G401 (cell line): ENCODE measurements at places on chromosomes 11 and 22.
A peak's percentile ranks its signal among the peaks of the same experiment; 100 is the strongest.

DNA sequence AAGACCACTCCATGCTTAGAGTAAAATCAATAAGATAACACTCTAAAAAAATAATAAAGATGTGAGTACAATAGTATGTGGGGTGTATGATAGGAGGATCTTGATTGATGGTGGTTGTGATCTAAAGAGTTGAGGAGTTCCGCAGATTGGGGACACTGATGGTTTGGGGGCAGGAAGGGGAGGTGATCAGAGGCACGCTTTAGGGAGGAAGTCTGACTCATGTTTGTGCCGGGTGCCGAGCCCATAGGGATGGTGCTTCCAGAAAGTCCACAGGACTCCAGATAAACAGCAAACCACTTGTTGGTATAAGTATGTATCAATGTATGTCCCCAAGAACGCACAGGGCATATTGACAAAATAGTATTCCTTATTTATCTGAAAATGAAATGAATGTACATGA is 27.5 kb downstream of the LINC01488 start:
- DNase-seq = no peak

DNA sequence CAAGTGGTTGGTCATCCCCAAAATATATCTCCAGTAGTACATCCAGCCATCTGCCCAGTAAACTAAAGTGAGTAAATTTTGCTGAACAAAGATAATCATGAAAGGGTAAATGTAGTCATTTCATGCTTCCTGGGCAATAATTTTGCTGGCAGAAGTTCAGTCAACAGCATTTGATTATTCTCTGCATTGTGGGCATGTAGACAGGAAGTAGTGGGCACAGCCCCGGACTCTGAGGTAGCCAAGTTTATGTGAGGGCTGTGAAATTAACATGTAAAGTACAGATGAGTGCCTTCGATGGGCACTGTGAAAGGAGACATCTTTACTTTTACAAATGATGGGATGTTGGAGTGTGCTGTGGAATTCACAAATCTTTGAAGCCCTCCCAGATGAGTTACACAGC is 312.2 kb upstream of the MTNR1B start:
- DNase-seq = no peak

DNA sequence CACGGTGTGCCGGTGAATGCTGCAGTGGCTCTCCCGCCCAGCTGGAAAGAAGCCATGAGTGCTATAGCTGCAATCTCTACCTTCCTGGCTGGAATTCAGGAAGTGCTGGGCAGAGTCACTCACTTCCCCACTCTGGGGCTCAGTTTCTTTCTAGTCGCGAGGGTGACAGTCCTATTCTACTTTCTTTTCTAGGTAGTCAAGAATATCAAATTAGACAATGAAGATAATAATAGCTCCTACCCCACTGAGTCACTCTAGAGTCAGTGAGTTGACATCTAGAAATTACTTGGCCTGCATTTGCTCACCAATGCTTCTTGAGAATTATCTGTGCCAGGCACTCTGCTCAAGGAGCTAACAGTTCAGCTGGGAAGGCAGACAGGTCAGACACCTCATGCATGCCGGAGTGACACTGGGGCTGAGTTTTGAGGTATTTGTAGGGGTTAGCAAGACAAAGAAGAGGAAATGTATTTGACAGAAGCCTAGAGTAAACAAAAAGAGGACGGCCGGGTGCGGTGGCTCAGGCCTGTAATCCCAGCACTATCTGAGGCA is 3.2 kb downstream of the CENPM start:
- no peak for DNase-seq

GRCh38 chr11:89405629-89406028 is 85.5 kb downstream of the NOX4 start:
- no peak for DNase-seq

DNA sequence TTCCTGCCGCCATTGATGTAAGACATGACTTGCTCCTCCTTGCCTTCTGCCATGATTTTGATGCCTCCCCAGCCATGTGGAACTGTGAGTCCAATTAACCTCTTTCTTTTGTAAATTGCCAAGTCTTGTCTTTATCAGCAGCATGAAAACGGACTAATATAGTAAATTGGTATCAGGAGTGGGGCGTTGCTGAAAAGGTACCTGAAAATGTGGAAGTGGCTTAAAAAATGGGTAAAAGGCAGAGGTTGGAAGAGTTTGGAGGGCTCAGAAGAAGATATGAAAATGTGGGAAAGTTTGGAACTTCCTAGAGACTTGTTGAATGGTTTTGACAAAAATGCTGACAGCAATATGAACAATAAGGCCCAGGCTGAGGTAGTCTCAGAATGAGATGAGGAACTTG is 89.7 kb downstream of the RSF1 start:
- DNase-seq = no peak

- DNase-seq = no peak
These were observed 91.3 kb downstream of the MYEOV start for GRCh38 chr11:69385144-69385820.

GRCh38 chr22:36816636-36817524 is at the start of gene PVALB:
Gene PVALB (minus strand): TSS chr22:36817035. CDS start chr22:36817005, 30 bp downstream.
- no peak for DNase-seq

DNA sequence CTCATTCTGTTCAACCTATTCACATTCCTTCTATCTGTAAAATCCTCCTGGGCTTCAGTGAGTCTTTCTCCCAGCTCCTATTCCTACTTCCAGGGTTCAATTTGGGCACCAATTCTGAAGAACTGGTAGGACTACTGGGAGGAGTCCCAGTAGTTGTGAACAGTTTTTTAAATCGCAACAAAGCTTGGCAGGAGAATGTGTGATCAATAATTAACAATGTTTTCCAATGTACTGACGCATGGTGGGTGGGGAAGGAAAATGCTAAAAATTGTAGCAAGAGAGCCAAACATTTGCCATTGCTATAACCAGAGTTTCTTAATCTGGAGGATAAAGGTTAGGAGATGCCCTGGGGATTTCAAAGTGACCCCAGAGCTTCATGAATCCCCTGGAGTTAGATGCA is 27.3 kb upstream of the PRSS23 start:
- no peak for DNase-seq

DNA sequence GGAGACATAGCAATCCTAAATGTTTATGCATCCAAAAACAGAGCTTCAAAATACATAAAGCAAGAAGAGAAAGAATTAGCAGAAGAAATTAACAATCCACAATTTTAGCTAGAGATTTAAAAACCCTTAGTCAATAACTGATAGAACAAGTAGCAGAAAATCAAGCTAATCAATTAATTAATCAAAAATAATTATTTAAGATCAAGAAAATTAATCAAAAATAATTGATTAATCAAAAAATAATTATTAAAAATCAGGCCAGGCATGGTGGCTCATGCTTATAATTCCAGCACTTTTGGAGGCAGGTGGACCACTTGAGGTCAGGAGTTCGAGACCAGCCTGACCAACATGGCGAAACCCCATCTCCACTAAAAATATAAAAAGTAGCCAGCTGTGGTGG is 29.2 kb downstream of the C11orf24 start:
- DNase-seq = no peak

DNA sequence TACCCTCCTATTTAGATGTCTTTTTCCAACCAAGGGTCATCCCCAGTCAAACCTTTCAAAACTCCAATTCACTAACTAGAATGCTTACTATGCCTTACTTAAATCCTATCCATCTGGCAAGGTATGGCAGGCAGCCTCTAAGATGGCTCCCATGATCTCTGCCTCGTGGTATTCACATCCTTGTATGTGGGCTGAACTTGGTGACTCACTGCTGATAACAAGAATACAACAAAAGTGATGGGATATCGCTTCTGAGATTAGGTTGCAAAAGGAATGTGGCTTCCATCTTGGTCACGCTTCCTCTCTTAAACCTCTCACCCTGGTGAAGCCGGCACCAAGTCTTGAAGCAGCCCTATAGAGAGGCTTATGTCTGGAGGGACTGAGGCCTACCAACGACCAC is 29.6 kb upstream of the UPB1 start:
- DNase-seq = no peak

DNA sequence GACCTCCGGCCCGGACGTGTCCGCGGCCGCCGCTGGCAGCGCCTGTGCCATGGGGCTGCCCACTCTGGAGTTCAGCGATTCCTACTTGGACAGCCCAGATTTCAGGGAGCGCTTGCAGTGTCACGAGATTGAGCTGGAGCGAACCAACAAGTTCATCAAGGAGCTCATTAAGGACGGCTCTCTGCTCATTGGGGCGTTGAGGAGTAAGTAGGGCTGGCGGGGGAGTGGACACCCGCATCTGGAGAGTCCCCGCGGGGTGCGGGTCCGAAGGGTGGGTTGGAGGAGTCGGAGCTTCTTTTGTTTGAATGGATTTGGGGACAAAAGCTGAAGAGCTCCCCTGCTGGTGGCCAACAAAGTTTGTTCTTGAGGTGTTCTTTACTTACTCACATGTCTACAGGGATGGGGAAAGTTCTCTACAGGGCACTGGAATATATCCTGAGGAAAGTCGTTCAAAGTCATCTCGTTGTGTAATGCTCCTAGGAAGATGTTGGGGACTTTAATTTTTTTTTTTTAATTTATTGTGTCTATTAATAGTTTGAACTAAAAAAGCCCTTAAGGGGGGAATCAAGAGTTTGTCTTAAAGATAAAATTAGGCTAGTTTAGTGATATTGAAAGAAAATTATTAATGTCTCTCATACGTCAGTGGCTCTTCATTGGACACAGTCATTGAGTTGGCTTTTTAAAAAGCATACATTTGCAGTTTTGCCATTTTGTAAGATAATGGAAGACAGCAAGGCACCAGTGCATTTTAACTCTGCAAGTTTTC is 725 bp downstream of the ARHGAP42 start:
- DNase-seq = peak; percentile 25

- DNase-seq = no peak
These were observed 1.7 kb upstream of the OR9G4 start for GRCh38 chr11:56750190-56750589.

- no peak for DNase-seq
These were observed 35.0 kb upstream of the LMO2 start for GRCh38 chr11:33926671-33927552.

- DNase-seq = peak; percentile 62
These were observed 780.9 kb downstream of the BRD1 start for GRCh38 chr22:49046546-49047361.

GRCh38 chr11:25733777-25734176 is 598.2 kb upstream of the ANO3 start:
- no peak for DNase-seq

GRCh38 chr11:35618497-35619115 is 346 bp downstream of the FJX1 start:
- no peak for DNase-seq

- DNase-seq = no peak
These were observed 65.9 kb downstream of the UBASH3B start for GRCh38 chr11:122721201-122721963.

- no peak for DNase-seq
These were observed 6.5 kb downstream of the GAL start for GRCh38 chr11:68690671-68691401.

DNA sequence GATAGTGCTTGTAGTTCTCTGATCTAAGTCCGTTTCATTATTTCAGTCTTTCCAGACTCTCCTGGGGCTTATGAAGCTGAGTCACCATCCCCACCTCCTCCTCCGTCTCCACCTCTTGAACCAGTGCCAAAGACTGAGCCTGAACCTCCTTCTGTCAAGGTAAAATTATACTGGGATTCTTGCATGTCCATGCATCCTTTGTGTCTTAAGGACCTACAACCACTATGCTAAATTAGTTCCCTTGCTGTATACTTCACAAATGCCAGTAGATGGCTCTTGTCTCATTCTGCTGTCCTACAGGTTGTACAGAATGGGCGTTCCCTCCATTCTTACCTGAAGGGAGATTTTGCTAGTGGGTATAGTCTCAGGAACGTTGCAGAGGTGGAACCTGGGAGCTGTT is 42.2 kb downstream of the POLD3 start:
- peak; percentile 68 for DNase-seq

DNA sequence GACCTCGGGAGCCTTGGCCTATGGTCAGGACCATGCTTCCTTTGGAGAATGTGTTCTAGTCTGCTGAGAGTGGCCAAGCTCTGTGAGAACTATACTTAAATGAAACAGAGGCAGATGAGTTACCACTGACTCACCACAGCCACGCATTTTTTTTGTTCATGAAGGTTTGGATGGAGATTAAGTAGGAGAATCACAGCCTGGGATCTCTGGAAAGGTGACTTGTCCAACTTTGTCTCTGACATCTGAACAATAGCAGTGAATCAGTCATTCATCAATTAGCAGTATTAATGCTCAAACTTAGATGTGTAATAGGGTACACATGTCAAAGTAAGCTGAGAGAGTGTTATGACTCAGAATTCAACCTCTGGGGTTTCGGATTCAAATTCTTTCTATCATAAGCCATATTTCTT is 100.7 kb upstream of the ANO3 start:
- DNase-seq = no peak

- no peak for DNase-seq
These were observed 10.4 kb downstream of the CCKBR start for GRCh38 chr11:6269994-6270393.

- no peak for DNase-seq
These were observed 4.2 kb upstream of the MPPED1 start for GRCh38 chr22:43407591-43407990.

GRCh38 chr22:44353041-44353440 is 40.3 kb upstream of the SHISAL1 start:
- DNase-seq = no peak

DNA sequence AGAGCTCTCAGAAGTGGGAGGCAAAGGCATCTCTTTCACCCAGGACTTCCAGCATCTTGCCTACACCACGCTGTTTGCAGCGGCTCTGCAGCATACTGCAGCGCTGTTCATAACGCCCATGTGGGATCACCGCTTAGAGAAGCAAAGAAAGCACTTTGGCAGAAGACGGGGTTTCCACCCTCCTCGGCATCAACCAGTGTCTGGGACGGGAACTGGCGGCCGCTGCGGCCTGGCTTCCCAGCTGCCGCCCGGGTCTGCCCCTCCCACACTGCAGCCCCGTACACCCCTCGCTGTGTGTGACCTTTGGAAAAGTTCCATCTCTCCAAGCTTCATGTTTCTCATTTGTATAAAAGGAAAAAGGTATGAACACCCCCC is 545 bp upstream of the TIRAP start:
- peak; percentile 61 for DNase-seq

DNA sequence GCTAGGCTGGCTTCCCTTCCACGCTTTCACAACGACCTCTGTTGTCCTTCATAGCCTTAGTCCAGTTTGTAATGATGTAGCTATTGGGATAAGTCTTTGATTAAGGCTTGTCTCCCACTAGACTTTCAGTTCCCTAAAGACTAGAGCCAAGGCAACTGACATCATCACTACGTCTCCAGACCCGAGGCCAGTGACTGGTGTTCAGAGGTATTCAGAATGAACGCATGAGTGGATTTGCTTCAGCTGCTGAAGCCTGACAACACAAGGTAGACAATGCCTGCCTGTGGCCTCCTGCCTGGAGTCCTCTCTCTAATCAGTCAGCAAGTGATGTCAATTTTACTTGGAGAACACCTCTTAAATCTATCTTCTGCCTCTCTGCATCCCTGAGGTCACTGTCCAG is 13.6 kb downstream of the EFCAB6 start:
- DNase-seq = no peak

- no peak for DNase-seq
These were observed 6.1 kb upstream of the MUC5AC start for GRCh38 chr11:1151366-1152315.

DNA sequence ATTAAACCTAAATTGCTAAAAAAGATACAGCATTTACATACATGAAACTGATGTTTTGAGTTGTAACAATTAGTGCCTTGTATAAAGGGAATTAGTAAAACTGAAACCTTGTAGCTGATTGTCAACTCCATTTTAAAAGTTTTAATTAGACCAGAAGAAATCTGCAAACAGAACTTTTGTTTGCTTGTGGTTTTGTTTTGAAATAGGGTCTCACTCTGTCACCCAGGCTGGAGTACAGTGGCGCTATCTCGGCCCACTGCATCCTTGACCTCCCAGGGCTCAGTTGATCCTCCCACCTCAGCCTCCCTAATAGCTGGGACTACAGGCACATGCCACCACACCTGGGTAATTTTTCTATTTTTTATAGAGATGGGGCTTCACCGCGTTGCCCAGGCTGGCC is 86.5 kb upstream of the SLC6A5 start:
- DNase-seq = no peak
